Activated T-cell treated with anti-CD3 and anti-CD28 coated beads, Interleukin-2, amount 50 U/mL, for 72 hours (primary cell): ENCODE measurements at places on chromosomes 2 and 18. TPM values are rescaled to one million over a fixed set of nuclear protein-coding genes. Genes with fewer than 3 reads are reported as not detected.

DNA sequence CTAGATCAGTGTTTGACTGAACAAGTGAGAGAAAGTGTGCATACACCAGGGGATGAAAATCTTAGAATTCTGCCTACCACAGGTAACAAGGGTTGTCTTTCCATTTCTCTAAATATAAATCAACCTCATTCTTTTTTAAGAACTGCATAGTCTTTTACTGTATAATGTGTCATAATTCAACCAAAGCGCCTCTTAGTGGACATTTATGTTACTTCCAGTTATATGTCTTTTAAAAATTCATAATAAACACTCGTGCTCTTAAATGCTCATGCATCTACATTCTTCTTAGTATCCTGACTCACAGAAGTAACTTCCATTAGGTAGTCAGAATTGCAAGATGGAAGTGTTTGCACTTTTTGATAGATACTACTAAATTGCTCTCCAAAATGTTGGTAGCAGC is 76.2 kb downstream of the CHRNA1 start:
- no peak for DNase-seq

DNA sequence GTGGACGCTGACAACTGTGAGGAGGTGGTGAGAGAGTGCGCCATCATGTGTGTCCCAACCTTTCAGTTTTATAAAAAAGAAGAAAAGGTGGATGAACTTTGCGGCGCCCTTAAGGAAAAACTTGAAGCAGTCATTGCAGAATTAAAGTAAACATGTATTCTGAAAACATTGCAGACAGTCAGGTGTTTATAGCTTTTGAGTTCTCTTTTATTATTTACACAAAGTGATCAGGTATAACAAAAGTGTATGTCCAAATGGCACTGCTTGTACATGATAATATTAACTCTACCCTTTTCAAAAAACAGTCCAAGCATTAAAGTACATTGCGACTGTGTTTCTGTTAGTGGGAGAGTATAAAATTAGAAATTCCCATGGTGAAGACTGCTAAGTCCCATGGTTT is 2.2 kb downstream of the TXNDC2 start:
- DNase-seq, result no peak

DNA sequence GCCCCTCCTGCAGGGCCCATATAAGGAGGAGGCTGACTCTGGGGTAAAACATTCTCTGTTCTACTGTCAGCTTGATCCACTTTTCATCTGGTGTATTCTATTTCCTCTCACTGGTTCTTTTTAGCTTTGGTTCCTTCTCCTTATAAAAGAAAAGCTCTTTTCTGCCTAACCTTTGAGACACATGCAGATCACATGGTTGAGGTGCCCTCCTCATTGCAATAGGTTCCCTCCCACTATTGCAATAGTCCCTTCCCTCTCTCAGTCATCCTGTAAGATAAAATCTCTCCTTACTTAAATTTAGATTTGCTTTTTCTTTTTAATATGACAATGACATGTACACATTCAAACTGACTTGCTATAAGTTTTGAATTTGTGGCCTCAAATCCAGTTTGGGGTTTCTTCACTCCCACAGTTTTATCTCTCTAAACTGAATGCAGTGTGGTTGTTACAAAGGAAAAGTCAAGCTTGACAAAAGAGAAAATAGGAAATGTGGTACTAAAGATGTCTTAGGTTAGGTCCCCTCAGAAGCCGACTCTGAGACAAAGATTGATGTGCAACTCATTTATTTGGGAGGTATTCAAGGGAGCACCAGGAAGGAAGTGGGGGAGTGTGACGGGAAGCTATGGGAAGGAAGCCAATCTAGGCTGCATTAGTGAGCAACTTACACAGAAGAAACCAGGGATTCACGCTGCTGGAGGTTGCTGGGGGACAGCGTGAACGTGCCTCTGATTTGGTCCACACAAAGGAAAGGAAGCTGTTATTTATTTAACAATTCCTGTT is 127.6 kb upstream of the LINC00305 start:
- no peak for DNase-seq

DNA sequence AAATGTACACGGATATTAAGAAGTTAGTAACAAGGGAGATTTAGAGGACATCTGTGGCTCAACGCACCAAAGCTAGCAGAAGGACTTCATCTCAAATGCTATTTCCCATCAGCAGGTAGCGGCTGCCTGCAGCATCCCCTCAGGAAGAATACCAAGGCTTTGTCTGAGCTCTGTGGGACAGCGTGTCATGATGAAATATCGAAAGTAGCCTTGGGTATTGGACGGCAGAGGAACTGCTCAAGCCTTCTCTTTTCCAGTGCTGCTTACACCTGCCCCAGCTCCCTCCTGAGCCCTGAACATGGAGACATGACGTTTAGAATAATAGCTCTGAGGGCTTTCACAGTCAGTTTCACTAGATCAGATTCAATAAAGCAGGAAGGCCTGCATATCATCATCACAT is 241.6 kb downstream of the SUCLG1 start:
- no peak for DNase-seq

- no peak for DNase-seq
These were observed 103.1 kb upstream of the TPO start for GRCh38 chr2:1310202-1310601.

Gene CRYGD
- total RNA-seq, result not detected

Gene CCDC178
- total RNA-seq, result not detected

Gene PLCL1
- 2.8 TPM for total RNA-seq

Gene CRACDL
- total RNA-seq, result 0.19 TPM
